ENCODE measurements at places on chromosomes 2 and 18.

DNA sequence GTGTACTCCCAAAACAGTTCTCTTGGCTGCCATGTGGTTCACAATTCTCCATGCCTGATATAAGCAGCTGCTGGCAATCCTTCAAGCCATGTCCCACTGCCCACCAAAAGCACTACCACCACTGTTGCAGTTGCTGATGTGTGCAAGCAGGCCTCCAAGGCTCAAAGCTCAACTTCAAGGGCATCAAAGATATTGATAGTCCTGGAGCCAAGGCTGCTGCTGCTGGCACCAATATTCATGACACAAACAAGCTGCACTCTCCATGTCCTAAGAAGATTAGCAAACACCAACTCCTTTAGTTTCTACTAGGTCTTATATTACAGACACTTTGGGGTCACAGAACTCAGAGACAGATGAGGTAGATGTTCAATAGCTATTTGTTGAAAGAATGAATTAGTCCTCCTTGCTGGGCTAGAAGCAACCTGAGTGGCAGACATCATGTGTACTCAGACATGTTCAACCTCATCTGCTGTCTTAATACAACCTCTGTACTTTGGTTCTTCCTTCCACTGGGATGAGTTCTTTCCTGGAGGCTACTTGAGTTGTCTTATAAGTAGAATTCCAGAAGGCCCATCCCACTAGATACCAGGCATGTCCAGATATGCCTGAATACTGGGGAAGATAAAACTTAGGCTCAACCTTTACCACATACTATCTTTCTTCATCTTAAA is 104.5 kb upstream of the UGP2 start:
- no peak for DNase-seq

- no peak for DNase-seq
Observed at GRCh38 chr2:136424112-136424511, 306.2 kb upstream of the CXCR4 start.

DNA sequence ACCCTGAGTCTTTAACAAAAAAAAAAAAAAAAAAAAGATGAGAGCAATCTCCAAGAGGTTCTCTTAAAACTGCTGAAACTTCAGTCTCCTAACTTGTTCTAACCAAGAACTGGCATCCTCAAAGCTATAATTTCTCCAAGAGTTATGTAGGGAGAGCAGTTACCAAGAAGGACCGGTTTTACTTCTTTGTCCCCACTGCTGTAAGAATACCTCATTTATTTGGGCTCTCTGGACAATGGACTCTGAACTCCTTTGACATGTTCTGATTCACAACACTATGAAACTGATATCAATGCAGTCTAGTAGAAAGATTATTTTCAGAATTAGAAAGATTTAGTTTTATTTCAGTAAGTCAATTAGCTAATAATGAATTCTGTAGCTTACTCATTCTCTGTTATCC is 84.5 kb upstream of the DTNB start:
- no peak for DNase-seq

- DNase-seq: no peak
Observed at GRCh38 chr18:23761941-23762340, 72.7 kb downstream of the LAMA3 start.

DNA sequence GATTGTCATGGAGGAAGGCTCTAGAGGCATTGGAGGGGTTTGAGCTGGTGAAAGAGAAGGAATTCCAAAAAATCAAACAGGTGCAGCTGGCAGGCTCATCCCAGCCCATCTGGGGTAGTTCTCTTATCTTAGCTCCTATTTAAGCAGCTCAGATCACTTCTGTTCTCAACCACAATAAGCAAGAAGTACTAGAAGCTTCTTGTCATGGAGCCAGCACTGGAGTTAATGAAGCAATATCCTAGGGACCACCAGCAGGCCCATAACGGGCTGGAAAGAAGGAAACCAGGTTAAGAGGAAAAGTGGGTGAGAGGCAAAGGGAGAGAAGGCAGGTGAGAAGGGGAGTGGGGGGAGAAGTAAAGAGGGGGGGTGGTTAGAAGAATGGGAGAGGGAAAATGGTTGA is 100.7 kb upstream of the ZFP36L2 start:
- no peak for DNase-seq

DNA sequence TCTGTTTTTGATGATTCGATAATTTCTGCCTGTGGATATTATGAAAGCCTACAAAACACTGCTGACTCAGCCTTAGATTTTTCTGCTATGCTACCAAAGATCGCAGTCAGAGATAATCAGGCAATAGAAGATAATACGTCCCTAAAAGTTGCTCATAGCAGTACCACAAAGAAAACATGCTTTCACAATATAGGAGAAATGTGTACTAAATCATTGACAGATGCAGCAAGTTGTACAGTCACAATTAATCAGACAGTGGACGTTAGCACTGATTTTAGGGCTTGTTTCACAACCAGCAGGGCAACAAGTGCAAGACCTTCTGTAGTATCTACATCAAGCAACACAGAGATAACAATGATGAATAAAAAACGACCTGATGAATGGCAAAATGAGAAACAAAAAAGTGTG is 19.5 kb downstream of the RBM44 start:
- no peak for DNase-seq

DNA sequence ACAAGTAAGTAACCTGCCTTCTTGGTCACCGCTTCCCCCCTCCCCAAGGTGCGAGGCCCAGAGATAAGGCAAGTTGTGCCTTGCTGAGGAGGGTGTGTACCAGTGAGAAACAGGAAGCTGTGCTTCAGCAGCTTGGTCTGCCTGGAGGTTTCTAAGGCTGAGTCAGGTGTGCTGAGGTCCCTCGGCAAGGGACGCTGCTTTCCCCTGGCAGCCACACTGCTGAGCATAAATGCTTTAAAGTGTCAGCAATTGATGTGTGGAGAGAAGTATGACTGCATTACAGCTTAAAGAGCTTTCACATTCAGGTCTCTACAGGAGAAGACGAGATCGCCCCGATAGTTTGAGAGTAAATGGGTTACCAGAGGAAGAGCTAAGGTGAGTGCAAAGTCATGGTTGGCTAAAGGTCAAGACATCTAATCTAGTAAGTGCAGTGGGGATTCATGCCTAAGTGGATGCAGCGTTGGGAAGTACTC is 86.9 kb downstream of the LIMS1 start:
- DNase-seq: peak; percentile 45

DNA sequence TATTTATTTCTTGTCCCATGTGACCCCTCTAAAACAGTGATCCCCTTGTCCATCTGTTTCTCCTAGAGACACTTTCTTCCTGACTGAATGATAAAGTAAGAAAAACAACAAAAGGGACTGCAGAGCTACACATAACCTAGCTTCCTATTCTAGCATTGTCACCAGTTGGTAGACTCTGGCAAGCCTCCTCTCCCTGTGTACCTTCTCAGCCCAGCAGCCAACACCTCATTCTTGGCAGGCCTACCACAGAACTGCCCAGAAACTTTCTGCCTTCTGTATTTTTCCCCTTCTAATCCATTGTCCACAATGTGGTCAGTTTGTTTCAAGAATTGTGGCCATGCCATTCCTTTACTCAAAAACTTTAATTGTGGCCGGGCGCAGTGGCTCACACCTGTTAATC is 13.4 kb downstream of the SMC6 start:
- no peak for DNase-seq

DNA sequence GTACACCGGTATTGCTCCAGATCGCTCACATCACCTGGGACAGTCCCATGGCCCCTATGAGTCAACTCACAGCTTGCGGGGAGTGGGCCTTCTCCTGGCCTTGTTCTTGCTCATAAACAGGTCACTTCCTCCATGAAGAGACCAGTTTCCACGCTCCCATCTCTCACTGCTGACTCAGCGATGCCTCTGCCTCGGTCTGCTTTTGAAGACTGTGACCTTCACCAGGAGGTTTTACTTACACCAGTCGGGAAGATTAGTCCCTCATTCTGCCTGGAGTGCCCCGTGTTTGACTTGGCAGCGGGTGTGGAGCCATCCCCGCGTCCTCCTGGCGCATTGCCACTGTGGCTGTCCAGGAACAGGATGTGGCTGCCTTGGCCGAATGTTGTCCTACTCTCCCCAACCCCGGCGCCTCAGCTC is 159.8 kb downstream of the RHBDD1 start:
- DNase-seq: no peak

DNA sequence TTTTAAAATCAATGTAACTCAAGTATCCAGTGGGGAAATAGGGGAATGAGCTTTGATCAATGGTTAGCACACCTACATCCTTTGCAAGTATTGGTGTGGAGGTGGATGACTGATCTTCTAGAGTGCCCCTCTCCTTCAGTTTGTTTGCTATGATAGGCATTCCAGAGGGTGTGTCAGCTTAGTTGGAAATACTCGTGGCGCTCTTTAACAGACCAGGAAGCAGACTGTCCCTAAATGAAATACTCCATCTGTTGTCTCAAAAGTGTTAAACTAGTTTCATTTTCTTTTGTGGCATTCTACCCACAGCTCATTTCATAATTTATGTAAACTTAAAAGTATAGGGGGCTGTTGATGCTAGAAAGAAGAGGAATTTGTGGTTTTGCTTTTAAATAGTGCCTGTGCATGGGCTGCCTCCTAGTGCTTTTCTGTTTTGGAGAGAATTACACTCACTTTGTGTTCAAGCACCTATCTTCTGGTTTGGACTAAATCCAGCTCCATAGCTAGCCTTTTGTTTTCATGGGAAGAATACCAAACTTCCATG is 66.2 kb downstream of the STAT1 start:
- no peak for DNase-seq

DNA sequence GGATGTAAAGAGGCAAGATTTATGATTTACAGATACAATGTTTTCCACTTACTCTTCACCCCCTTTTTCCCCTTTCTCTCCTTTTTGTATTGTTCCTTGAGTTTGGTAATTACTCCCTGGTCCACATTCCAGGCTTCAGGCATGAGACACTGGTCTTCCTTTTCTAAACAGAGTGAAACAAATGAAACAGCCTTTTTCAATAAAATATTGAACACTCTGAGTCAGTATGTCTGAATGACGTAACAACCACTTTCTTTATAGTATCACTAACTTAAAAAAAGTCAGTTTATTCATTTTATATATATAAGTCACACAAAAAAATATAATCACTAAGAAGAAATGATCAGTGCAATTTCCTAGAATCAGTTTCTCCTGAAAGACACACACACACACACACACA is 79.7 kb downstream of the STRN start:
- no peak for DNase-seq

- DNase-seq: no peak
Observed at GRCh38 chr2:190545555-190546385, 11.2 kb upstream of the NEMP2 start.

DNA sequence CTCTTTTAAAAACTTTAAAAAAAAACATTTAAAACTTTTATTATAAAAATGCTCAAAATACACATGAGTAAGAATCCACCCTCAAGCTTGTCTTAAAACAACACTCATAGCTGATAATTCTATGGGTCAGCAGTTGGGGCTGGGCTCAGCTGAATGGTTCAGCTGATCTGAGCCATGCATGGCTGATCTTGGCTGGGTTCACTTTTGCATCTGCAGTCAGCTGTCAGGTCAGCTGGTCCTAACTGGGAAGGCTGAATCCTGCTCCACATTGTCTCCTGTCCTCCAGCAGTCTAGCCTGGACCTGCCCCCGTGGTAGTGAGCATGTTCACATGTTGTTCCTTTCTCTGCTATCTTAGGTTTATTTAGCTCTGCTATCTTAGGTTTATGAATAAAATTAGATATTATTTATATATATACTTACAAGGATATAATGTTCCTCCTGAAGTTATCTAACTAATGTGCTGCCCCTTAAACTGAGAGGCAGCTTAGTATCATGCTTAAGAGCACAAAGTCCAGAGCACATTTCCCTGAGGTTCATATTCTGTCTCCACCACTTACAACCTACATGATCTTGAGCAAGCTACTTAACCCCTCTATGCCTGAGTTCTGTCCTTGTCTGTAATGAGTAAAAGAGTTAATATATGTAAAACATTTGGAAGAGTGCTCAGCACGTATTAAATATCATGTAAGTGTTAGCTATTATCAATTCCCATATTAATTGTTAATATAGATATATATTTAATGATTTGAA is 309.4 kb downstream of the PTPRM start:
- no peak for DNase-seq

DNA sequence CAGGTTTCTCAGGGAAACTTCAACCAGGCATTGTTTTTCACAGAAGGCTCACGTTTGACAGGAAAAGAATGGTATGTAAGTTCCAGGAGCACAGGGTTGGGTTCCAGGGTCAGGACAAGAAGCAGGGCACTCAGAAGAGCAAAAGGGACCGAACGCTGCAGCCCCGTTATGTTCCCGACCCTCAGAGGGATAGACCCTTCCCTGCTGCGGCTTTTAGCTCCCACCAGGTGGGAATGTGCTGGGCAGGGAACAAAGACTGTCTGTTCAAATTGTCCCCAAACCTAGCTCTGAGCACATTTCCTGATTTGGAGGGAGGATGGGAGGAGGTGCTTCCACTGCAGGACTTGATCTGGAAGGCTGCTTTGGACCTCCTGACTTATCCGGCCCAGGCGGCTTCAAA is 130.1 kb downstream of the RAB3GAP1 start:
- no peak for DNase-seq
